HepG2 (cell line): ENCODE measurements at places on chromosomes 4 and X. TPM values are rescaled to one million over a fixed set of nuclear protein-coding genes. Genes with fewer than 3 reads are reported as not detected.

DNA sequence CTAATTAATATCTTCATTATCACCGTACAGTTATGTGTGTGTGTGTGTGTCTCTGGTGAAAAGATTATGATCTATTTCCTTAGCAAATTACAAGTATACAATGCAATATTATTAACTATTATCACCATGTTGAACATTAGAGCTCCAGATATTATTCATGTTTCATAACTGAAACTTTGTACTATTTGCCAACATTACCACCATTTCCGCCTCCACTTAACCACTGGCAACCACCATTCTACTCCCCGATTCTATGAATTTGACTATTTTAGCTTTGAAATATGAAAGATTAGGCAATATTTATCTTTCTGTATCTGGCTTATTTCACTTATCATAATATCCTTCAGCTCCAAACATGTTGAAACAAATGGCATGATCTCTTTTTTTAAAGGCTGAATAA lies 717.9 kb downstream of the ARAP2 start:
- no peaks in the 10 kb centered on the region for H3K4me1 ChIP-seq
- no peak for DNase-seq
- H3K4me3 ChIP-seq, result no peak overlapping the region
- no peaks in the 10 kb centered on the region for H3K36me3 ChIP-seq

DNA sequence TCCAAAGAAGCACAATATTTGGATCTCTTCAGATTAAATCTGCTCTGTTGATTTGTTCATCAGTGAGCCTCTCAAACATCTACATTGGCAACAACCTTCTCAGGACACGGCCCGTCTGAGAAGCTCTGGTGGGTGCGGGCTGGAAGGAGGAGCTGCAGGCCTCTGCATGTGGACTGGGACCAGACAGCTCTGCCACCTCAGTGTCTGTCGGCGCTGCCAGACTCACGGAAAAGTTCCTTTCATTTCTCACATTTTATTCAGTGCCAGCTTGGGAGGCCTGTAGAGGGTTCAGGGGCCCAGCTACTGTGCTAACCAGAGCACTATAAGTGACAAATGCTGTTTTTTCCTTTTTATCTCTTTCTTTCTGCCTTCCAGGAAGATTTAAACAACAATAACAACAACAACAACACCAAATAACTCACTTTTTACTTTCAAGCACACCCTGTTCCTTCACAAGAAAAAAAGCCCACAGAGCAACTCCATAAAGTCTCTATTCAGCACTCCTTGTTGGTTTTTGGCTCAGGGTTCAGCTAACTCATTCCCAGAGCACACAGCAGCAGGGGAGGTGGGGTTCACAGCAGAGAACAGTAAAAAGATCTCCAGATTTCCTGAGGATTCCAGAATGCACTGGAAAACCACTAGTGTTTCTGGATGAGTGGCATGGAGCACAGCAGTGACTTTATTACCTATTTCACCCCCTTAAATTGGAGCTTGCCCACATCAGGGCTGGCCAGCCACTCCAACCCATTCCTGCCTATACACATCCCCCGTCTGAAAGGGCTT lies 23.2 kb upstream of the HOPX start:
- no peak for DNase-seq
- H3K27me3 ChIP-seq, result peaks cover 12% of the 10 kb centered on the region; the same call in 1 of the 3 replicates
- H3K4me3 ChIP-seq, result no peak overlapping the region
- no peaks in the 10 kb centered on the region for H3K4me1 ChIP-seq

DNA sequence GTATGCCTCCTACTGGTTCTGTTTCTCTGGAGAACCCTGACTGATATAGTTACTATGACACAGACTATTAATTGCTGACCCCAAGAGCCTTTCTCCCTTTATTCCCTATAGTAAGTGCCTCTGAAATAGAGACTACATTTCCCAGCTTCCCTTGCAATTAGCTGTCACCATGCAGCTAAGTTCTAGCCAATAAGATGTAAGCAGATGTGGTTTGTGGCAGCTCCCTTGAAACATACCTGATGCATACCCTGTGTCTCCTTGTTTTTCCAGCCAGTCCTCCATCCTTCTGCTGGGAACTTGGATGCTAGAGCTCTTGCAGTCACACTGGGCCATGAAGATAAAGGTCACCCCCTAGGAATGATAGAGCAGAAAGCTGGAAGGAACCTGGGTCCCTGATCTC lies 9.7 kb upstream of the TMEM165 start:
- H3K27me3 ChIP-seq, result no peaks in the 10 kb centered on the region
- H3K27ac ChIP-seq, result no peak overlapping the region
- H3K36me3 ChIP-seq, result no peaks in the 10 kb centered on the region

GRCh38 chr4:15232366-15233263 lies 195.2 kb upstream of the C1QTNF7 start:
- H3K36me3 ChIP-seq, result no peaks in the 10 kb centered on the region
- H3K4me3 ChIP-seq, result no peak overlapping the region
- H3K27ac ChIP-seq, result no peak overlapping the region
- peaks cover 11% of the 10 kb centered on the region; the same call in 1 of the 2 replicates for H3K4me1 ChIP-seq

DNA sequence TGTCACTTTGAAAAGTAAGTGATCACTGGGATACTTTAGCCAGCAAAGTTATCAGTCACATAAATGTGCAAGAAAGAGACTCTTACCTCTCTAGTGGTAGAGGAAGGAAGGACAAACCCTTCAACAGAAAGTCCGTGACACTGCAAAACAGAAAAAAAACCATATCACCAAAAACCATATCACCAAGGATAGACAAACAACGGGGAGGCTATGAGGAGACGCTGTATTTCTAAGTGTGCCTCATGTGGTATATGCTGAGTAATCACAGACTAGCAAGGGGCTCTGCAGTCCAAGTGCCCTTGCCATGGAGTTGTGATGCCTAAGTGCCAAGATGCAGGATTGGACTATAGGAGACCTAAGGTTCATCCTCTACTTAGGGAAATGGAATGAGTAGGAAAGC lies 11.5 kb upstream of the HDAC8 start:
- H3K27me3 ChIP-seq, result no peaks in the 10 kb centered on the region
- no peak for DNase-seq
- no peak overlapping the region for H3K27ac ChIP-seq
- no peaks in the 10 kb centered on the region; the same call in 1 of the 2 replicates for H3K36me3 ChIP-seq

DNA sequence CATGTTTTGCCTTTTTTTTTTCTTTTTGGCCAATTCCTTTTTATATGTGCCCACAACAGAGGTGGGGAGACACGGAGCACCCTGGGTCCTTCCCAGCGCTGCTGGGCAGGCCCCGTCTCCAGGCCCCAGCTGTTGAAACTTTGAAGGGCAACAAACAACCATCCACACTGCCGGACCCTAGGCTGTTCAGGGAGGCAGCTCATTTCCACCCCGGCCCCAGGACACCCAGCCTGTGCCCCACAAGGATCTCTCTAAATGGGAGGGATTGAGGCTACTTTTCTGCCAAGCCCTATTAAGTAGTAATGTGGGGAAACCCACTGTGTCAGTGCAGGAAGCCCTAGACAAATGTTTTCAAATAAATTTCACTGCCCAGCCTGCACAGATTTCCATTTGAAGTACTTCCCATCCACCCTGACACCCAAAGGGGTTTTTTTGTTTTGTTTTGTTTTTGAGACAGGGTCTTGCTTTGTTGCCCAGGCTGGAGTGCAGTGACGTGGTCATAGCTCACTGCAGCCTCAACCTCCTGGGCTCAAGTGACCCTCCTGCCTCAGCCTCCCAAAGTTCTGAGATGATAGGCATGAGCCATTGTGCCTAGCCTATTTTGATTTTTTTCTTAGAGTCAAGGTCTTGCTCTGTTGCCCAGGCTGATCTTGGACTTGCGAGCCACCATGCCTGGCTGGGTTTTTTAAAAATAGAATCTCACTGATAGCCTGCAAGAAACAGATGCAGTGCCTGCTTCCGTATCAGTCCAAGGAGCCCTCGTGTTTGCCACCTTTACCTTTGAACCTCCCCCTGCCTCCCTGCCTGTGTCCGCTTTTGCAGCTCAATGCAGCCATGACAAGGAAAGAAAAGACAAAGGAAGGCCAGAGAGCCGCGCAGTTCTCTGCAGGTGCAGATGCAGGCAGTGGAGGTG lies 13.4 kb upstream of the CLCN4 start:
- no peak overlapping the region for H3K4me3 ChIP-seq
- no peaks in the 10 kb centered on the region for H3K36me3 ChIP-seq
- H3K27me3 ChIP-seq, result no peaks in the 10 kb centered on the region
- no peak for DNase-seq

DNA sequence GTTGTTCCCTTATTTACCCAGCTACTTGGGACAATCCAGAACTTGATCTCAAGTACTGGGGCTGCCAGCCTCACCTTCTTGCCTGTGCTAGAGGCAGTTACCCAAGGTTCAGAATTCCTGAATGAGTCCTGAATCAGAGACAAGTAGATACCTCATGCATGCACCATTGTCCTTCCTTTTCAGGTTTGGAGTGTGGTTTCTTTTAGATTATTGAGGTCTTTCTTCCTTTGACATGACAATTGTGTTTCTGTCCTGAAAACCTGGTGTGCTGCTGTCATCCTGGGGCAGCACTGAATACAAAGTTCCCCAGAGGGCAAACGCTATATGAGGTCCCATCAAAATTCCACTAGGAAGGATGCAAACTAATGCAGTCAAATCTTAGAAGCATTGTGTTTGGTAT lies 3.5 kb downstream of the CXCL2 start:
- H3K27ac ChIP-seq, result no peak overlapping the region
- no peak overlapping the region for H3K4me3 ChIP-seq
- DNase-seq, result no peak
- H3K4me1 ChIP-seq, result peaks cover 13% of the 10 kb centered on the region
- H3K27me3 ChIP-seq, result no peaks in the 10 kb centered on the region

GRCh38 chr4:116023049-116023448 lies 909.6 kb upstream of the NDST4 start:
- H3K4me1 ChIP-seq, result peaks cover 6% of the 10 kb centered on the region
- DNase-seq, result no peak
- H3K4me3 ChIP-seq, result no peak overlapping the region
- no peak overlapping the region for H3K27ac ChIP-seq
- H3K27me3 ChIP-seq, result no peaks in the 10 kb centered on the region

DNA sequence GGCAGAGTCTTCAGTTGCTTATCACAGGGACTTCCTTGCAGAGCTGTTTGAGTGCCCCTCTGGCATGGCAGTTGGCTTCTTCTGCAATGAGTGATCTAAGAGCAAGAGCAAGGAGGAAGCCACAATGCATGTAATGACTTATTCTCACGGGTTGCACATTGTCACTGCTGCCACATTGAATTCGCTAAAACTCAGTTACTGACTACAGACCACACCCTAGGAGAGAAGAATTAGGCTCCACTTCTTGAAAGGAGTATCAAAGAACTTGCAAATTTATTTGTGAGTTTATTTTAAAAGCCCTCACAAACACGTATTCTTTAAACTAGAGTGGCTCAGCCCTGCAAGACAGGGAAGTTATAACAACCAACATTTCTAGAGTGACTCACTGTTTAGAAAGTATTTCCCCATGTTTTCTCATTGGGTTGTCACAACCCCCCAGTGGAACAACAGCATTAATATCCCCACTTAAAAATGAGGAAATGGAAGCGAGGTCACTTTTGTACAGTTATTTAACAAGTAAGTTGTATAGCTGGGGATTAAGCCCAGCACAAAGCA lies 32.4 kb upstream of the RBPJ start:
- no peak overlapping the region for H3K4me3 ChIP-seq
- H3K36me3 ChIP-seq, result no peaks in the 10 kb centered on the region
- DNase-seq, result no peak
- no peaks in the 10 kb centered on the region for H3K27me3 ChIP-seq
- no peak overlapping the region for H3K27ac ChIP-seq

- H3K27ac ChIP-seq, result no peak overlapping the region
Observed at GRCh38 chrX:111520506-111520905, 9.1 kb downstream of the SERTM2 start.

GRCh38 chr4:170374770-170375169 lies 285.0 kb upstream of the AADAT start:
- no peaks in the 10 kb centered on the region for H3K4me1 ChIP-seq
- peak; percentile 39 for DNase-seq
- H3K27me3 ChIP-seq, result no peaks in the 10 kb centered on the region
- no peak overlapping the region for H3K27ac ChIP-seq
- no peaks in the 10 kb centered on the region for H3K36me3 ChIP-seq

GRCh38 chr4:78742300-78742699 lies 33.9 kb upstream of the BMP2K start:
- H3K36me3 ChIP-seq, result no peaks in the 10 kb centered on the region
- DNase-seq, result no peak
- H3K27ac ChIP-seq, result no peak overlapping the region
- no peaks in the 10 kb centered on the region for H3K27me3 ChIP-seq
- H3K4me1 ChIP-seq, result no peaks in the 10 kb centered on the region

- no peaks in the 10 kb centered on the region for H3K36me3 ChIP-seq
Observed at GRCh38 chr4:95909211-95909610, 69.3 kb downstream of the PDHA2 start.

GRCh38 chrX:135304741-135305140 lies 4.5 kb upstream of the ETDC start:
- no peak for DNase-seq
- H3K27me3 ChIP-seq, result no peaks in the 10 kb centered on the region
- no peaks in the 10 kb centered on the region for H3K4me1 ChIP-seq
- H3K27ac ChIP-seq, result no peak overlapping the region
- no peaks in the 10 kb centered on the region for H3K36me3 ChIP-seq

GRCh38 chrX:40260146-40260747 lies 162.5 kb upstream of the BCOR start:
- H3K4me1 ChIP-seq, result peaks cover 15% of the 10 kb centered on the region
- no peaks in the 10 kb centered on the region for H3K36me3 ChIP-seq
- DNase-seq, result no peak
- no peaks in the 10 kb centered on the region for H3K27me3 ChIP-seq
- no peak overlapping the region for H3K27ac ChIP-seq

DNA sequence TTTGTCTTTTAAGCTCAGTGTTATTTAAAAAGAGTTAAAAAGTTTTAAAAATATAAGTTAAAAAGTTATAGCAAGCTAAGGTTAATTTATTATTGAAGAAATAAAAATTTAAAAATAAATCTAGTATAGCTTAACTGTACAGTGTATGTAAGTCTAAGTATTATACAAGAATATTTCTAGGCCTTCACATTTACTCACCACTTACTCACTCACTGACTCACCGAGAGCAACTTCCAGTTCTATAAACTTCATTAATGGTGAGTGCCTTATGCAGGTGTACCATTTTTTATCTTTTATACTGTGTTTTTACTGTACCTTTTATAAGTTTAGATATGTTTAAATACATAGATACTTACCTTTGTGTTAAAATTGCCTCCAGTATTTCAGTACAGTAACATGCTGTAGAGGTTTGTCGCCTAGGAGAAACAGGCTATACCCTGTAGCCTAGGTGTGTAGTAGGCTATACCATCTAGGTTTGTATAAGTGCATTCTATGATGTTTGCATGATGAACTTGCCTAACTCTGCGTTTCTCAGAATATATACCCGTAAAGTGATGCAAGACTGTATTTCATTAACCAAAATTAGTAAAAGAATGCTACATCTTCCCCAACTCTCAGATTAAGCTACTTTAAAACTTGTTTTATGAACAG lies 202.9 kb downstream of the CFAP299 start:
- no peaks in the 10 kb centered on the region for H3K4me1 ChIP-seq
- H3K27ac ChIP-seq, result no peak overlapping the region
- no peak for DNase-seq
- no peak overlapping the region for H3K4me3 ChIP-seq
- H3K27me3 ChIP-seq, result no peaks in the 10 kb centered on the region

Gene MAML3
- total RNA-seq, result 0.13 TPM in 1 of 2 replicates, not detected in the other

Gene CSAG3
- not detected in 2 replicates for total RNA-seq

Gene MAGED2
- total RNA-seq, result 144 and 153 TPM in 2 replicates

Gene ELK1
- 6.9 and 7.2 TPM in 2 replicates for total RNA-seq
